ENCODE measurements at places on chromosomes 1 and 21. TPM values are rescaled to one million over a fixed set of nuclear protein-coding genes. Genes with fewer than 3 reads are reported as not detected.

The NEXN gene
- 39.9 TPM for polyA plus RNA-seq

- DNase-seq, result no peak
Measured at GRCh38 chr1:91876040-91876470, 9.9 kb downstream of the TGFBR3 start.

The CELA2A gene
- polyA plus RNA-seq, result not detected

The CLDN14 gene
- polyA plus RNA-seq, result not detected

GRCh38 chr1:232886271-232886670 is 64.1 kb upstream of the NTPCR start:
- DNase-seq, result no peak
